Left ventricle myocardium inferior (tissue), 1 donor: ENCODE measurements at places on chromosomes 4 and X. TPM values are rescaled to one million over a fixed set of nuclear protein-coding genes. Genes with fewer than 3 reads are reported as not detected.

GRCh38 chr4:138161351-138161750 is 80.8 kb downstream of the SLC7A11 start:
- DNase-seq: no peak

DNA sequence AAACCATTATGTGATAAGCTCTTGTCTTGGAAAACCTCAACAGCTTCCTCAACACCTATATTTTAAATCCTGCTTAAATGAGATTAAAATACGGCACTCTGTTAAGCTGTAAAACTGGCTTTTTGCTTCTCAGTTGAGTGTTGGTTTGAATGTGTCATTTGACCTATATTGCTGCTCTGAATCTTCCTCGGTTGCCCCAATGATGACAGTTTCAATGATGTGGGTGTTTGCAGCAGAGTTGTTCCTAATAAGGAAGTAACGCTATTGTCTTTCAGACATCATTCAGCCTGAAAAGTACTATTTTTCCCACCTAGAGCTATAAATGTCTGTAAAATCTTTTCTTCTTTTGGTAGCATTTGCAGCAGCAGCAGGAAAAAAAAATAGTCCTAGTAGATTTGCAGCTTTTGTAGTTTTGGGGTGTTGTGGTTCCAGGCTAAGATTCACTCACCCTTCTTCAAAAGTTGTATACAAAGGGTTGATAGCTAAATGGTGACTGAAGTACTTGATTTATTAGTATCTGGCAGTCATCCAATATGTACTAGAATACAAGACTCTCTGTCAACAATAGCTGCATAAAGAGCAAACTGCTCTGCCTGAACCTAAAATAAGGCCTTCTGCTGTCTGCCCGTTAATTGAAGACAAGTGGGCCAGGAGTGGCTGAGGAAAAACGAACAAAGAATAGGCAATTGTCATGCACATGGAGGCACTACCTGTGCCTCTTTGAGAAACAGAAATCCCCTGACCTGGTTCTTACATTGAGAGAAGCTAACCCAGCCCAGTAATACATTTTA is 333.1 kb downstream of the IL1RAPL1 start:
- no peak for DNase-seq

DNA sequence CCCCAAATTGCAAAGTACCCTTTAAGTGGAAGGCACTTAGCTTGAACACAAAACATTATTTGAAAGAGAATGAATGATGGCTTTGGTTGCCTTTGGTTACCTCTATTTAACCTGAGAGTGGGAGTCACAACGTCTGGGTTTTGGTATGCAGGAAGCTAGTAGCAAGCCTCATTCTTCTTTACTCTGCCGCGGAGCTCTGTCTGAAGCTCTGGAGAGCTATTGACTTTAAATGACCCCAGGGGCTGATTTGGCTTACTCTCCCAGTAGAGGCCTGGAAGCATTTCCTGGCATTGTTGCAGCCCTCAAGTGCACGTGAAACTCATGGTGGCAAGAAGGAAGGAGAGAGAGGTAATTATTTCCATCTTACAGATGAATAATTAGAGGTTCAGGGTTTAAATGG is 81.8 kb upstream of the MAGEA4 start:
- no peak for DNase-seq

- peak; percentile 22 for DNase-seq
Observed at GRCh38 chr4:123777373-123777772, 380.8 kb downstream of the SPRY1 start.

DNA sequence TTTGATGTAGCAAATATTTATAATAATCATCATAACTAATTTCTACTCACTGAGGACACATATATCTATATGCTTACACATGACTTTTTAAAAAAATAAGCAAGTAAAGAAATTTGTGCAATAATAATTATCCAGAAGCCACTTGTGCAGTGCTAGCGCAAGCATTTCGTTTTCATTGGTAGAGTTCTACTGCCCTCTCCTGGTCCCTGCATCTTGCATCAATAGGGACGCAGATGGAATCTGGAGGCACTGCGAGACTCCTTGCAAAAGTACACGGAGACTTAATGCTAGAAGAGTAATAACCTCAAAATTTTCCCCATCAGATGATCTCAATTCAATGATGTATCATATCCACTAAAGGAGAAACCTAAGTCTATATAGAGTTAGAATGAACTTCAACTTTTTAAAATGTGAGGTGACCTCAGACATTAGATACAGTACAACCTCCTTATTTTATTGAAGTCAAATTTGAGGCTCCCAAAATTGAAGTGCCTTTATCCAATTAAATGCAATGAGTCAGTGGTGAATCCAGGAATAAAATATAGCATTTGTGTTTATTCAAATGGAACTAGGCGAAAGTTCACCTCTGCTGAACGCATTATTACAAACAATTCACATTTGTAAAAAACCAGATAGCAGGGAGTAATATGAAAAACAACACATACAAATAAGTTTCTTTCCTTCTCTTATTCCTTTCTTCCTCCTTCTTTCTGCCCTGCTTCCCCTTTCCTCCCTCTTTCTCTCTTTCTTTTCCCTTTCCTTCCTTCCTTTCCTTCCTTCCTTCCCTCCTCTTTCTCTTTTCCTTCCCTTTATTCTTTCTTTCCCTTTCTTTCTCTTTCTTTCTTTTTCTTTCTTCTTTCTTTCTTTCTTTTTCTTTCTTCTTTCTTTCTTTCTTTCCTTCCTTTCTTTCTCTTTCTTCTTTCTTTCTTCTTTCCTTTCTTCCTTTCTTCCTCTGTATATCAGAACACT is 450.0 kb downstream of the ANKRD50 start:
- no peak for DNase-seq

Gene CYBB
- 18.7 TPM for total RNA-seq

DNA sequence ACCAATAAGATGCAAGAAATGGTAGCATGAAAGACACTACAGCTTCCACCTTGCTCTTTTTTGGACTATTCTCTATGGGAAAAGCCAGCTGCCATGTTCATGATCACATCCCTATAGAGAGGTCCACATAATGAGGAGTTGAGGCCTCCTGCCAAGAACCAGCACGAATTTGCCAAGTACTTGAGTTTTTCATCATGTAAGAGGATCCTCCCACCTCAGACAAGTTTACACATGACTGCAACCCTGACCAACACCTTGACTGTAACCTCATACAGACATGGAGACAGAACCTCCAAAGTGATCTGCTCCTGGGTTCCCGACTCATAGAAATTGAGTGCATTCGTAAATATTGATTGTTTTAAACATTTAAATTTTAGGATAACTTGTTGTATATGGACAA is 135.2 kb upstream of the TSPAN5 start:
- DNase-seq: no peak

DNA sequence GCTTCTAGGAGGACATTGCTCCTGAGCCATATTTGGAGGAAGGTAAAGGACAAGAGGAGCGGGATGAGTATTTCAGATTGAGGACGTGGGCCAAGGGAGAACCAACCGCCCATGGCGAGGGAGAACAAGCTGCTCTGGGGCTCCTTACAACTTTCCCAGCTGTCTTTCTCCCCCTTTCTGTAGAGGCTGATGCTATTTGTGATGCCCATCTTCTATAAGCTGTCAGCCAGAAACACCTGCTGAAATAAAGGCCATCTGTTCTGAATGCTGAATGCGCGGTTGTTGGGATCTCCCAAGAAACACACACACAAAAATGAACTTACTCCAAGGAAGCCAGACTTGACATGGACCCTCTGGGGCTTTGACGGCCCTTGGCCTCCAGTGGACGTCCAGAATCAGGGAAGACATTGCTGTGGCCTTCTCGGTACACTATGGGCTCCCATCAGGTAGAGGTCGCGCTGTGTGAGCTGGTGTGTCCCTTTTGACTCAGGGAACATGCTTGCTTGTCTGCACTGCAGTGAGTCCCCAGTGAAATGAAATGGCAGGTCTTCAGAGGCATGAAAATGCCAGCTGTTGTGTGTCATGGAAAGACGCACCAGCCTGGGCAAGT is 30.9 kb downstream of the RWDD4 start:
- no peak for DNase-seq

Gene SSX1
- total RNA-seq: not detected

GRCh38 chrX:138026211-138026610 is 460.3 kb downstream of the ZIC3 start:
- no peak for DNase-seq

DNA sequence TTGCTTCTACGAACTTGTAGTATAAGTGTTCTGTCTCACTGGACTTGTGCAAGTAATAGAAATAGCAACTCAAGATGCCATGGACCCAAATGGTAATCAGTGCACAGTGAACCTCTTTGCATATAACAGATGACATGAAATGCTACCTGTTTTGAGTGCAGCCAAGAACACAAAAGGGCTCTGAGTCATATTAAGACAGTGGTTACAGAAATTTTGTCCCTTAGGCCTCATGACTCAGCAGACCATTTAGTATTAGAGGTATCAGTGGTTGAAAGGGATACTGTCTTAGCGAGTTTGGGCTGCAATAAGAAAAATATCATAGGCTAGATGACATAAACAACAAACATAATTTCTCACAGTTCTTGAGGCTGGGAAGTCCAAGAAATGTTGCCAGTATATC is 502.9 kb upstream of the PCDH10 start:
- DNase-seq: no peak

- DNase-seq: peak; percentile 24
Observed at GRCh38 chrX:154436374-154436982, 476 bp upstream of the GDI1 start.

DNA sequence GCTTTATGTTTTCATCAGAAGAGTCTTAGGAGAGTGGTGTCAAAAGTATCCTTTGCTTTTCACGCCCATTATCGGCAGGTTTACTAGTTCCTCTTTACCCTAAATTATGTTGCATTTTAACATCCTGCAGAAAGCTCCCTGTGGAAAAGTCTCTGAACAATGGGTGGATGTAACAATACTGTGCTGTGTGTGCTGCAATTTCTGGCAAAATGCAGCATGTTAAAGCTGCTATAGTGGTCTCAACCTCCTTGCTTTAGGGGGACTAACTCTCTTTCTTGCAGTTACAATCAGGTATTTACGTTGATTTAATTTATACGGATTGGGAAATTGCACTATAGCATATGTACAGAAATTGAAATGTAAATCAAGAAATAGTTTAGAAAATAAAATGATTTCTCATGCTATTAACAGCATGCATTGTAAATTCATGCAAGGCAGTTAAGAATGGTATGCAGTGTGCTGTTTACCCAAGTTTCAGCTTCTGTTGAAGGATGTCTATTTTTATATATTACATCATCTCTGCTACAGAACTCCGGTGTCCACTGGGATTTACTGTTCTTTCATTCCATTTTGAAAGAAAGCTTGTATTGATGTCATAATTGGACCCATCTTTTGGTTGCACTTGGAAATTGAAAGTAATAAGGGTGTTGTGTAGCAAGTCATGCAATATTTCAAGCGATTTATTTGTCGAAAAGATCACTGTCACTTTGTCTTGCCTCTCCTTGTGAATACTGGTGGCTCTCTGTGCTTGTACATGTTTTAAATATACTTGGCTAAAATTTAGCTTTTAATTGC is 145.7 kb downstream of the RAPGEF2 start:
- no peak for DNase-seq

Gene MAGEC1
- total RNA-seq: not detected

GRCh38 chr4:1410491-1411325 is 4.5 kb upstream of the NKX1-1 start:
- peak; percentile 35 for DNase-seq

GRCh38 chr4:139167774-139168444 is 9.1 kb downstream of the ELF2 start:
- DNase-seq: no peak

Gene DCAF8L2
- total RNA-seq: not detected

GRCh38 chrX:153598541-153599191 is at the start of gene CCNQ:
Gene CCNQ, minus strand, starts transcription at chrX:153599139. Its CDS starts 66 bp downstream, at chrX:153599073.
- DNase-seq: no peak

DNA sequence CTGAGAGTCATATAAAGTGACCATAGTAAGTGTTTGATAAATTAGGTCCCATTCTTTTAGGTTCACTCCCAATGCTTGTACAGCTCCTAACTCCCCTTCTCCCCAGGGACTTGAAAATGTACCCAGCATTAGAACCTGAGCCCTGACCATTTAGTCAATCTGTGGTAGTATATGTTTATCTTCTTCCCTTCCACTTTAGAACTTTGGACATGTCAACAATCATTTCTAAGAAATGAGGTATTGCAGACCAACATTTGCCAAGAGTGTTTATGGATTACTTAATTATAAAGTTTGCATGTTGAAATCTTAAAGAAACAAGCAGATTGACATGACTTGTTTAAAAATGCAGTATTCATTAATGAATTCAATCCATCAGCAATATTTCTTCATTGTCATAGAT is 26.0 kb downstream of the AFM start:
- DNase-seq: no peak

- no peak for DNase-seq
Observed at GRCh38 chr4:10273030-10273429, 156.4 kb upstream of the WDR1 start.

Gene FGFR3
- total RNA-seq: 3.5 TPM

Gene CT45A5
- not detected for total RNA-seq

GRCh38 chr4:184453365-184454160 is 20.8 kb downstream of the IRF2 start:
- no peak for DNase-seq

GRCh38 chr4:101028886-101029285 is 318.4 kb downstream of the PPP3CA start:
- no peak for DNase-seq

- DNase-seq: no peak
Observed at GRCh38 chr4:20062054-20062453, 189.7 kb upstream of the SLIT2 start.

Gene GPR34
- 6.2 TPM for total RNA-seq

GRCh38 chr4:31021008-31021407 is 300.8 kb downstream of the PCDH7 start:
- no peak for DNase-seq

Gene HSFX1
- 3.0 TPM for total RNA-seq

Gene JCHAIN
- total RNA-seq: 6.9 TPM

- no peak for DNase-seq
Observed at GRCh38 chrX:87664381-87664780, 146.8 kb downstream of the KLHL4 start.

DNA sequence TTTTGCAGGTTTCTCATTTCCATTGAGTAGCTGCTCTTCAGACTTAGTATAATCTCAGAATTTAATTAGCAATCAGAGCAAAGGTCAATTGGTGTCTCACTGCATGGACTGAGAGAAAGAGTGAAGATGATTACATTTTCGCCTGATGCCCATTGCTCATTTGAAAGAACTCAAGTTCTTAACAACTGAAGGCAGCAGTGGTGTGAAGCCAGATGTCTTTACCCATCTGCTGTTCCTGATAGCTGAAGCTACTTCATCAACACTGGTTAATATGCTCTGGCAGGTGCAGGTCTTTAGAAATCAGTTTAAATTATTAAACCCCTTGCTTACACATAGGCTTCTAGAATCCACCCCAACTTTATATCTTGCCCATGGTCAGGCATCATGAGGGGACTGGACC is 64.5 kb upstream of the FRAS1 start:
- DNase-seq: no peak

DNA sequence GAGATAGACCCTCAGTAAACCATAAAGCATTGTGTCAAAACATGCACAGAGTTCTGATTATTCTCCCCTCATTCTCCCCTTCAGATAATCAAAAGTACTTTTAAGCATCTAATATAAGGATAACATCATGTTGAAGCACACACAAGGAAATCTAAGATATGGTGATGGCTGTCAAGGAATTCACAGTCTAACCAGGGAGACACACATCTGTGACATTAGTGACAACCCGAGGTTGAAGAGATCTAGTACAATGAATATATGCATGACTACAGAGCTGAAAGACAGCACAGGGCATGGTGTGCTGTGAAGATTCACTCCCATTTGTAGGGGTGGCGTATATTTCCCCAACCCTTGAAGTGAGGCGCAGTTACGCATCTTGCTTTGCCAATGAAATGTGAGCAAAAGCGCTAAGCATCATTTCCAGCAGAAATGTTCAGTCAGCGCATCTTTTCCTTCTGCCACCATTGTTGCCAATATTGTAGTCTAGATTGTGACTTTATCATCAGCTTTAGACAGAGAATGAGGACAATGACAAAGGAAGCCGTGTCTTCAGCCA is 122.0 kb downstream of the NSUN7 start:
- DNase-seq: no peak

Gene GYG2
- 0.66 TPM for total RNA-seq

Gene MAGEA11
- not detected for total RNA-seq
